ENCODE measurements at places on chromosomes 2 and 18.

DNA sequence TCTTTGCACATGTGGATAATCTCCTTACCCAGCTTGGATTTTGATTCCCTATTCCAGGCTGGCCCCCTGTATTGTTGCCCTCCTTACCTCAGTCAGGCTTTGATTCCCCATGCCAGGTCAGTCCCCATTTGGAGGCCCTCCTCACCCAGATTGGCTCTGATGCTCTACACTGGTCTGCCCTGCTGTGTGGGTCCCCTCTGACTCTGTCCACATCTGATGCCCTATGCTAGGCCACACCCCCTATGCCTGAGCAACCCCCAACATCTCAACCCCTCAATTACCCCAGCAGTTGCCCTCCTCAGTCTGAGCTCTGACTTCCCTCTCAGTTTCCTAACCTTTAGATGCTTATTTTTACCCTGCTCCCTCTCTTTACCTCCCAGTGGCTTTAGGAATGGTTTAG lies 89.4 kb downstream of the UBR3 start:
- DNase-seq, result no peak

- DNase-seq, result no peak
Measured at GRCh38 chr2:28778392-28778791, 26.8 kb downstream of the PPP1CB start.

DNA sequence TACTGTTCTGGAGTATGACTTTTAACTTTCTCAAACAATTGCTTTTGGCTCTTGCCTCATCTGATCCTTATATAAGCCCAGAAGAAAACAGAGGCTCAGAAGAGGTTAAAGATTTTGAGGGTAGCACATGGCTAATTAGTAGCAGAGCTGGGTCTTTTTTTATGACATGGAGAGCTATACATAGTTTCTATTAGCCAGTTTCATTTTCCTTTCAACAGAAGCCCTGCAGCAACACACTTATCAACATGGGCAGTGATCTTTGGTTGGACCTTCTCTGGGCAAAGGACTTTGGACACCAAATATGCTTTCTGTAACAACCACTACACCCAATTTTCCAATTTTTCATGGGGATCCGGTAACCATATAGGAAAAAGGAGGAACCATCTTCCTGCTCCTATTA lies 64.9 kb downstream of the NCKAP5 start:
- DNase-seq, result no peak

- no peak for DNase-seq
Measured at GRCh38 chr2:174059178-174059883, 94.2 kb upstream of the SP3 start.

DNA sequence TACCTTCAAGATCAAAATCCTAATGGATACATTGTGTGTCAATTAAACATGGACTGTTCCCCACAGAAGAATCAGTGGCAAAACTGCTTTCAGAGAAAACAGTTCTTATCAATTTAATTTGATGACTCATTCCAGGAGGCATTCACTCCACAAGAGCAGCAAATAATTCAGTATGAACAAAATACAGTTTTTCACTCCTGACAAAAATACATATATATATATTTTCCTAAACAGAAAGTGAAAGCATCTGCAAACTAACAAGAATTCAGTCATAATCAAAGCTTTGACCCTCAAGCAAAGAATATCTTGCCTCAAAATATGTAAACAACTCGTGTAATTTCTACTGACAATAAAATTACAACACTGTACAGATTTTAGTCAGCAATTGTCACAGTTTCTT lies 685.1 kb upstream of the SLC8A1 start:
- DNase-seq, result no peak
